Endothelial cell of umbilical vein (primary cell): ENCODE measurements at places on chromosomes 16 and 17. TPM values are rescaled to one million over a fixed set of nuclear protein-coding genes. Genes with fewer than 3 reads are reported as not detected.

DNA sequence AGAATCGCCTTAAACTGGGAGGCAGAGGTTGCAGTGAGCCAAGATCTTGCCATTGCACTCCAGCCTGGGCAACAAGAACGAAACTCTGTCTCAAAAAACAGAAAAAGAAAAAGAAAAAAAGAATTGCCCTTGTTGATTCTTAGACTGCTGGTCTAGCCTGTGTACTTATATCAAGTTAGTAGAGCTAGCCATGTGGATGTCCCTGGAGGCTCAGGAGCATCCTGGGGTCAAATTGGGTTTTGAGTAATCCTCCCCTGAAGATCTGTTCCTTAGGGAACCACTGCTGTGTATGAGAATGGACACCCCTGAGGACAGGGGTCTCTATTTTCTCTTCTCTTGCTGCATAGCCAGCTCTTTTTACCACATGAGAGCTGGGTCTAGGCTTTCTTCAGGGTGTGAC, 21.5 kb downstream of the SLC7A6OS start:
- DNase-seq: no peak

GRCh38 chr16:82936941-82937551, 310.3 kb downstream of the CDH13 start:
- DNase-seq: peak; percentile 98

CDK10 gene
- 84.0 and 99.9 TPM in 2 replicates for total RNA-seq

- DNase-seq: no peak
Measured at GRCh38 chr17:57855391-57856035, 5.7 kb upstream of the MRPS23 start.

HS3ST4 gene
- not detected in 2 replicates for total RNA-seq

DNA sequence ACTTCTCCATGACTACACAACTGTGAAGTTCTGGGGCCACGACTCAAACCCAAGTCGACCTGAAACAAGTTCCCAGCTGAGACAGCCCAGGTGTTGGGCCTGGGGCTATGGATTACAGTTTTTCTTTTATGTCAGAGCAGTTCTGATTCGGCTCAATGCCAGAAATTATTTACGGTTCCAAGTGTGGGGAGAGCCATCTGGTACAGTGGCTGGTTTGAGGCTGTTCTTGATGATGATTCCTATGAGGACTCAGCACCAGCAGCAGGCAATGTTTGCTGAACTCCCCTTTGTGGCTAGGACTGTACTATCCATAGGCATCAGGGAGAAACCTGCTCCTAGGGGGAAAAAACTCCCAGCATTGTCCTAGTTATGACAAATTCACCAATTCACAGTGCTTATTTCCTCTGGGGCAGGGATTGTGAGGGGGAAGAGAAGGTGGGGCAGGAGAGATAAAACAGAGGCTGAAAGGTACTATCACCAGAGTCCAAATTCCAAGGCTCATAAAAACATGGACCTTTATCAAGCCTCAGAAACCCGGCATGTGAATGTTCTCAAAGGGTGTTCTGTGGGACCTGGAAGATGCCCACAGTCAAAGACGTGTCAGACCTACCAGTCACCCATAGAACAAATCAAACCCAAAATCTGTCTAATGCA, 18.2 kb upstream of the CMTM4 start:
- DNase-seq: no peak

GRCh38 chr16:53881371-53881770, 177.4 kb downstream of the FTO start:
- DNase-seq: no peak

- DNase-seq: no peak
Measured at GRCh38 chr17:50645748-50646682, 11.3 kb downstream of the ABCC3 start.

DNA sequence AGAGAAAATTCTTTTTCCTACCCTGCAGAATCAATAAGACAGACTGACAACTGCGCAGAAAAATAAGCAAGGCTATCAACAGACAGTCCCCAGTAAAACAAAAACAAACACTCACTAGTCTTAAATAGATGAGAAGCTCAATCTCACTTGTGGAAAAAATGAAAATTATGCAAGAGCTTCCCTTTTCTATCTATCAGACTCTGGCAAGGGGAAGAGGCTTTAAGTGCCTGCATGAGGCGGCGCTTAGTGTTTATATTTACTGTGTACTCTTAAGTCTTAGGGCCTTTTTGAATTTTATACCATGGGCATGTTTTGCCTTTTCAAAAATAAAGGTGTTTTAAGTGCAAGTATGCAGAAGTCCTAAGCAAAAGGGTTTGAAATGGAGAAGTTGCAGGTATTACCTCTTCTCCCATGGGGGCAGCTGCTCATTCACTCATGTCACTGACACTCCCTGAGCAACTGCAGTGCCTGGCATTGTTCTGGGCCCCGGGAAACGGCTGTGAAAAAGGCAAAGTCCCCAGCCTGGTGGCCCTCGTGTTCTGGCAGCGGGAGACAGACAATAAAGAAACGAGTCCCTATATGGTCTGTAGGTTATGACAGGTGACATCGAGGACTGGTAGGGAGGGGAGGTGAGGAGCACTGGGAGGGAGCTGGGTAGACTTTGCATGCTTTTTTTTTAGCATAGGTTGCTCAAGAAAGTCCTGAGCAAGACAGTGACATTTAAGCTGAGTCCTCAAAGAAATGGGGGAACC, 35.2 kb downstream of the HSBP1 start:
- no peak for DNase-seq

FBXW10 gene
- total RNA-seq: not detected in 2 replicates

DNA sequence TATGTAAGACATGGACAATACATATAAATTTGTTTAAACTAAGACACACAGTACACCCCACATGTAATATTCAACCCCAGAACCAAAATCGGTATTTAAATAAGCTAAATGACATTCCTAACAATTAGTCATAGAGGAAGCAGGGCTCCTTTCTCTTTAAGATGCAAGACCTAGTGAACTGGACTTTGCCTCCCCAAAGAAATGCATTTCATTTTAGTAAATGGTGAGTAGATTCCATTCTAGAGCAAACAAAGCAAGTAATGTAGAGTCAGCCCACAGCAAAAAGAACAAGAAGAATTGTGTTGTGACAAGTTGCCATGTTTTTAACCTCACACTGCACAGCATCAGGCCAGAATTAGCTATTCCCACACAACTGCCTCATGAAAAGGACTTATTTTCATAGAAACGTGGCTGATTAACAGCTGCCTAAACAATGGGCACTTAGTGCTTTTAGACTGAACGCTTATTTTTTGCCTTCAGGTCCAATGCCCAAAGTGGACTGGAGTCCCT, 14.4 kb downstream of the DNAJC7 start:
- DNase-seq: peak; percentile 17

HYDIN gene
- total RNA-seq: not detected in 2 replicates

DNA sequence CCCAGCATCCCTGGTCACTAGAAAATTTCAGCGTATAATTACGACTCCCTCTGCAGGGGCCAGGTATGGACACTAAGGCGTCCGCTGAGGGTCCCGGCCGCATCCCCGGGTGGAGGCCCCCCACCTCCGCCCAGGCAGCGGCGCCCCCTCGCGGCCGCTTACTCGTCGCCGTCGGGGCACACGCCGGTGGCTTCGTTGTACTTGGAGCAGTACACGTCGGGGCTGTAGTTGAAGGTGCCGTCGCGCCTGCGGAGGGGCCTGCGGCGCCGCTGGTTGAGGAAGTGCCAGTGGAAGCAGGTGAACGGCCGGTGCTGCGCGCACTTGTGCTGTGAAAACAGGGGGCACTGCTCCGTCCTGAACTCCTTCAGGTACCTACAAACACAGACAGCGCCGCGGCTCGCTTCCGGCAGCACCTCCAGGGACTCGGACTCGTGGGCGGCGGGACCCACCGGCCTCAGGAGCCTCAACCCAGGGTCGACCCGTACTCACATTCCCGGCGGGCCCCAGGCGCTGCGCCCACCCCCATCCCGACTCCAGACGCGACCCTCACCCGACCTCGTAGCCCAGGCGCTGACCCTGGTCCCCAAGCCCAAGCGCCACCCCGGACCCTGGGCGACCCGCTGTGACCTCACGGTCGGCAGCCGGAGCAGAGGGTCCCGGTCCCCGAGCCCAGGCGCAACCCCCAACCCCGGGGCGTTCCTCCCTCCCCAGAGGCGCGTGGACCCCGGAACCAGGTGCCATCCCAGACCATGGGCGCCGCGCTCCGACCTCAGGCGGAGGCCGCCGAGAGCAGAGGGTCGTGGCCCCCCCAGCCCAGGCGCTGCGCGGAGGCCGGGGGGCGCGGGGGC, 596 bp downstream of the UNKL start:
- peak; percentile 54 for DNase-seq

GRCh38 chr16:50498431-50499155, 49.6 kb upstream of the NKD1 start:
- DNase-seq: no peak

PRR29 gene
- 0.78 and 1.2 TPM in 2 replicates for total RNA-seq

- no peak for DNase-seq
Measured at GRCh38 chr17:29349409-29349808, 40.8 kb upstream of the TAOK1 start.

GRCh38 chr16:84281074-84281473, 13.6 kb upstream of the WFDC1 start:
- no peak for DNase-seq

DNA sequence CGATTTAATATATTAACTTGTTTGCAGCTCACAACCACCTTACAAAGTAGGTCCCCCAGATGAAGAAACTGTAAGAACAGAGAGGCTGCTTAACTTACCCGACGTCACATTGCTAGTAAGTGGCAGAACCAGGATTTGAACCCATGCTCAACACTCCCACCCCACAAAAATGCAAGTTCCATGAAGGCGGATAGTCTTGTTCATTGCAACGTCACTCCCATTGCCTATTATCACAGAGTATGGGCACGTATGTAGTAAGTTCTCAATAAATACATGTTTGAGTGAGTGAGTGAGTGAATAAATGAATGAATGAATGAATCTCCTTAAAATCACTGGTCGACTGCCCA, 1.1 kb downstream of the USP31 start:
- peak; percentile 51 for DNase-seq

- DNase-seq: peak; percentile 77
Measured at GRCh38 chr17:45385331-45385997, 47.2 kb downstream of the ARHGAP27 start.

- DNase-seq: no peak
Measured at GRCh38 chr17:80198144-80198661, 21.9 kb downstream of the SGSH start.

GRCh38 chr16:86211800-86212199, 298.5 kb upstream of the FOXF1 start:
- DNase-seq: no peak

DNA sequence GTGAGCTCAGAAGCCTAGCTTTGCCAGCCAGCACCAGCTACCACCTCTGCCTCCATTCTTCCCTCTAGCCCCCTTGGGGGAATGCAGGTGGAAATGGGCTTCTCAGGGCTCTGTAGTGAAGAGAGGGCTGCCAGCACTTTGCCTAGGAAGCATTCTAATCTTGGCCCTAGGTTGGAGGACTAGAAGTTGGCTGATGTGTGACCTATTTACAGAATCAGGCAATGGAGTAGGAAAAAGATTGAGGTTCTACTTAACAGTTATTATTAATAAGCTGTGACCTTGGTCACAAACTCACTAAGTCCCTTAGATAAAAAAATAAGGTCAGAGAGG, 19.9 kb downstream of the DHX38 start:
- DNase-seq: no peak

GRCh38 chr17:72034000-72034399, 86.8 kb upstream of the SOX9 start:
- DNase-seq: no peak

- no peak for DNase-seq
Measured at GRCh38 chr17:43834106-43834505, 1.2 kb upstream of the MPP3 start.

GP1BA gene
- not detected in 2 replicates for total RNA-seq

MT1M gene
- 1.8 and 4.6 TPM in 2 replicates for total RNA-seq

- DNase-seq: peak; percentile 7
Measured at GRCh38 chr16:2250652-2251295, 613 bp downstream of the ECI1 start.

DNA sequence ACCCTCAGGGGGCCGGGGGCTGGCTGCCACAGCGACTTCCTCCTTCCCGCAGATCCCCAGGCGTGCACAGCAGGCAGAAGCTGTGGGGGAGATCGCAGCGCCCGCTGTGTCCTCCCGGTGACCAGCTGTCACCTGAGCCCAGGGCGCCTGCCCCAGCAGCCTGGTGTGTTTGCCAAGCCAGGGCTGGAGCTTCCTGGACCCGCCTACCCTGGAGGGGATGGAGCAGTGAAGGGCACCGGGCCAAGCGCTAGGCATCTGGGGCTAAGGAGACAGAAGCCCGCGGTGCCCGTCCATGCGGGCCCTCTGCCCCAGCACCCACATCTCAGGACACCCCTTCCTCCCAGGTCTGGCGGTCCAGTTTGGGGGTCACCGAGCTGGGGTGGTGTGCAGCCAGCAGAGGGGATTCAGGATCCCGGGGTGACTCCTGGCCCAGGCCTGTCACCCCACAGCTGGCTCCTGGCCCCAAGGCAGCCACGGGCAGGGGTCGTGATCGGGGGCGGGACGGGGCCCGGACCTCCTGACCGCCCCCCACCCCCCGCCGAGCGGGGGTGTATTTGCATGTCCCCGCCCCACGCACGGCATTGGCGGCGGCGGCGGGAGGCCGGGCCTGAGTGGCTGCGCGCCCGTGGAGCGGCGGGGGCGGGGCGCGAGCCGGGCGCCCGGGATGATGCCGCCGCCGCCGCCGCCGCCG, at the start of gene RAB26:
RAB26 (plus strand) TSS at position 645 of the 691 bp plus-strand sequence. CDS start 159 bp downstream, outside the sequence.
- peak; percentile 46 for DNase-seq

TEX14 gene
- total RNA-seq: not detected in 2 replicates

PITPNM3 gene
- total RNA-seq: 0.76 and 1.9 TPM in 2 replicates

GRCh38 chr17:80833952-80834892, 157.4 kb upstream of the CHMP6 start:
- no peak for DNase-seq

PHOSPHO1 gene
- 0.18 TPM in 1 of 2 replicates, not detected in the other for total RNA-seq

EFNB3 gene
- 1.1 and 1.4 TPM in 2 replicates for total RNA-seq

DNA sequence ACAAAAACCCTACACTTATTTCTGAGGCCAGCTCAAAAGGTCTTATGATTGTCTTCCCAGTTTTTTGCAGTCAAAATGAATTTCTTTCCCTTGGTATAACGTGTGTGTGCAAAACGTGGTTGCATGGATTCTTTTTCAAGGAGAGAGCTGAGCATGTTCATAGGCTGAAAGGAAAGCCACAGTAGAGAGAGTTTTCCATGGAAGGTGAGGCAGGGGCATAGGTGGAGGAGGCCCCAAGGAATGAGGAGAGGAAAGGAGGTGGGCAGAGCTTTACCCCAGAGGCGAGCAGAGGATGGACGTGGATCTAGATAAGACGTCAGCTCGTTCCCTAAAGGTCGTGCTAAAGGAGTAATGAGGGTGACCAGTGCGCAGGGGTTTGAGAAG, 22.8 kb downstream of the TRPV2 start:
- no peak for DNase-seq

DNA sequence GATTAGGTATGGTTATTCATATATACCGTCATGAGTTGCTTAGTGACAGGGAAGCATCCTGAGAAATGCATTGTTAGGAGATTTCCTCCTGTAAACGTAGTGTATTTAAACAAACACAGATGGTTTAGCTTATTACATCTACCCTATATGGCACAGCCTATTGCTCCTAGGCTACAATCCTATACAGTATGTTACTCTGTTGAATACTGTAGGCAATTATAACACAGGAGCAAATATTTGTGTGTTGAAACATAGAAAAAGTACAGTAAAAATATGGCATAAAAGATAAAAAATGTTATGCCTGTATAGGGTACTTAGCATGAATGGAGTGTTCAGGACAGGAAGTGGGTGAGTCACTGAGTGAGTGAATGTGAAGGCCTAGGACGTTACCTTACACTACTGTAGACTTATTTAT, 157.7 kb downstream of the CDH11 start:
- peak; percentile 85 for DNase-seq

KRTAP4-5 gene
- total RNA-seq: not detected in 2 replicates

GRCh38 chr16:53646506-53646905, 57.2 kb downstream of the RPGRIP1L start:
- no peak for DNase-seq
